ENCODE measurements at places on chromosomes 1 and 21.

GRCh38 chr1:79353224-79353623, 346.7 kb upstream of the ADGRL4 start:
- DNase-seq, result no peak

- DNase-seq, result no peak
Observed at GRCh38 chr1:90384193-90384592, 332.9 kb downstream of the BARHL2 start.

- DNase-seq, result no peak
Observed at GRCh38 chr1:103496014-103496635, 29.4 kb upstream of the RNPC3 start.

DNA sequence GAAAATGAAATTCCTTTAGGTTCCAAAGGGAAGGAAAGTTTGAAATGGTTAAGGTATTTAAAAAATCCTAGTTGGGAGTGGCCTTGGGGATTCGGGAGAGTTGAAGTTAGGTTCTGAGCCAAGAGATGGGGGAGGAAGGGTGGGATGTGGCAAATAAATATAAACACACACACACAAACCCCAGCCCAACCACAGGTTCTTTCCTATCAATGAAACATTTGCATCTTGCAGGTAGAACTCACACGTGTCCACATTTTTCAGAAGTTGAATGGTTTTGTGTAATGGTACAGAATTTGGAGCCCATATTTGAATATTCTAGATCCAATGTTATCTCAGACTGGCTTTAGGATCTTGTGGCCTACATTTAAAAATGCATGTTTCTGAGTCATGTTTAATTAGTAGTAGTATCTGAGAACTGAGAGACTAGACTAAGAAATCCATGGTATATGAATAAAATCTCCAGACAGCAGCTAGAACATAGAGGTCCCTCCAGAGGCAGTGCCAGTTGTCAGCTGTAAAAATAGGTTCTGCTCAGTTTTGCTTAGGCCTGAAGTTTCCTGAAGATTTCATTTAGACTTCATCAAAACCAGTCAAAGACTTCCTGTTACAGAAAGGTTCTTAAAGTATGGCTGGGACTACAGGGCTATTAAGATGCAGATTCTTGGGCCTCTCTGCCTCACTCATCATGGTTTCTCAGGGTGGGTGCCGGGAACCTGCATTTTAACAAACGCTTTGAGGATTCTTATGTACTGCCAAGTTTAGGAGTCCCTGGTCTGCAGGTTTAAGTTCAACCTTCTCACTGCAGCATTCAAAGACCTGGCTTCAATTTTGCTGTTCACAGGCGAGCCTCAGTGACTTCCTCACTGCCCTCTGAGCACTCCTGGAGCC, 21.3 kb downstream of the RUNX1 start:
- no peak for DNase-seq

- no peak for DNase-seq
Observed at GRCh38 chr1:4549930-4550329, 104.5 kb upstream of the AJAP1 start.

GRCh38 chr21:34593954-34594531, 20.9 kb downstream of the RCAN1 start:
- DNase-seq, result no peak

DNA sequence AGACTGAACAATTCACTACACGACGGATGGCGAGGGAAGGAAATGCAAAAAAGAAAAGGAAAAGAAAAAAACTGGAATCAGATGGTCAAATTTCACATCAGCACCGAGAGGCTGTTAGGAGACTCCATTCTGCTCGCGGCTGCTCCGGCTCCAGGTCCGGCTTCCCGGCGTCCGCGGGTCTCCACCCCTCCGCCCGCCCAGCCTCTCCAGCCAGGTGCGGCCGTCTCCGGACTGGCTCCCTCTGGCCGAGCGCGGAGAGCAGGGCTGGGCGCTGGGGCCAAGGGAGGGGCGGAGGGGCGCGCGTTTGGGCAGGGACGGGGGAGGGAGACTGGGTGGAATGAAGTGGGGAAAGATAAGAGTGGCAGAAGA, 332 bp downstream of the KCNJ6 start:
- DNase-seq, result peak; percentile 41

DNA sequence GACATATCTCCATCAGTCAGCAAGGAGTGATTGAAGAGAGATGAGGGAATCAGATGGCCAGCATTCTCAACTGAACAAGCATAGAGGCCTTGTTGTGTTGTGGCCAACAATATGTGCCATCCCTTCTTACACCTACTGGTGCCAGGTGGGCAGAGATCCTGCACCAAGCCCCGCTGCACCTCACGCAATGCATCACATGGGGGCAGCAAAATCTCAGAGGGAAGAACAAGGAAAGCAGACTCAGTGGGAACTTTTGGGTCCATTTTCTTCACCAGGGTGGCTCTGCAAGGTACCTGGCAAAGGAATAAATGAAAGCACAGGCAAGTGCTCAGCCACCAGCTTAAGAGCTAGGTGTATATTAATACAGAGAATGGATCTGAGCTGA, 33.2 kb downstream of the HSD3B2 start:
- no peak for DNase-seq

- DNase-seq, result no peak
Observed at GRCh38 chr1:164579381-164579780, 20.4 kb downstream of the PBX1 start.

GRCh38 chr1:88275259-88275862, 408.7 kb upstream of the PKN2 start:
- no peak for DNase-seq

- DNase-seq, result no peak
Observed at GRCh38 chr21:38751379-38752050, 54.2 kb upstream of the ETS2 start.

- no peak for DNase-seq
Observed at GRCh38 chr21:17467392-17467791, 45.5 kb upstream of the CXADR start.

GRCh38 chr1:156012051-156012817, 8.5 kb downstream of the SSR2 start:
- no peak for DNase-seq

DNA sequence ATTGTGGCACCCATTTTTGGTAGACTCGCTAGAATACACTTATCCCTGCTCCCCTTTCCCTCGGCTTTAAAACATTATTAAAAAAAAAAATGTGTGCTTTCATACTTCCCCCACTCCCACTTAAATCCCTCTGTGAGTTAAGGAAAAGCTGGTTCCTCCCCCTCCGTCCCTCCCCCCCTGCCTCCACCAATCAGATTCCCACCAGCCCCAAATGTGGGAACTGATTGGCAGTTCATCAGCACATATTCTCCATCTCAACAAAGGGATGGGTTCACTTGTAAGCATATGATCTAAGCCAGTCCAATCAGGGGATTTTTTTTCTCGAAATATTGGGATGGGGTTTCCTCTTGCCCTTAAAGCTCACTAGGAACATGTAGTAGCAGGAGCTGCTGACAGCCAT, 10.8 kb upstream of the FYB2 start:
- no peak for DNase-seq

DNA sequence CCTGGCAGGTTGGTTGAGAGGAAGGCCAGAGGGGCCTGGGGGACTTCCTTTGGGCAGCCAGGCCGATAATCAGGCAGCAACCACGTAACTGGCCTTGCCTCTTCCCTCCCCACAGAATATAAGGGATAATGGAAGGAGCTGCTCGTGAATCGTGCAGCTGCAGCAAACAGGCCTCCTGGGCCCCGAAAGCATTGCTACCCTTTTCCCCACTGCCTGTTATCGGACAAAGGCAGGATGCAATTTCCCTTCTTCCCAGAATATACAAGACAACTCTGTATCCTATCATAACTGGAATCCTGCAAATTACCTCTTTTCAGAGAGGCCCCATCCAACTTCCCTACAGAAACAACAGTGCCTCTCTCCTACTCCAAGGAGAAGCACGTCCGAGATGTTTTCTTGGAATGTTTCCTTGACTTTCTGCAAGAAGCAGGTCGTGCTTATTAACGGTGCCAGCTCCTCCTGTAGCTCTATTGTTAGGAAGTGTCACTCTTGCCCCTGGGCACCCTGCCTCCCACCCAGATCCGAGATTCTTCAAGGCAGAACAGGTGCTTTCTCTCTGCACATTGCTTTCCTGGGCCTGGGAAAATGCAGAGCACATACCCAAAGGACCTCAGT, 106.0 kb upstream of the TIAM1 start:
- DNase-seq, result no peak

- DNase-seq, result no peak
Observed at GRCh38 chr1:234633246-234634003, 23.4 kb upstream of the IRF2BP2 start.

DNA sequence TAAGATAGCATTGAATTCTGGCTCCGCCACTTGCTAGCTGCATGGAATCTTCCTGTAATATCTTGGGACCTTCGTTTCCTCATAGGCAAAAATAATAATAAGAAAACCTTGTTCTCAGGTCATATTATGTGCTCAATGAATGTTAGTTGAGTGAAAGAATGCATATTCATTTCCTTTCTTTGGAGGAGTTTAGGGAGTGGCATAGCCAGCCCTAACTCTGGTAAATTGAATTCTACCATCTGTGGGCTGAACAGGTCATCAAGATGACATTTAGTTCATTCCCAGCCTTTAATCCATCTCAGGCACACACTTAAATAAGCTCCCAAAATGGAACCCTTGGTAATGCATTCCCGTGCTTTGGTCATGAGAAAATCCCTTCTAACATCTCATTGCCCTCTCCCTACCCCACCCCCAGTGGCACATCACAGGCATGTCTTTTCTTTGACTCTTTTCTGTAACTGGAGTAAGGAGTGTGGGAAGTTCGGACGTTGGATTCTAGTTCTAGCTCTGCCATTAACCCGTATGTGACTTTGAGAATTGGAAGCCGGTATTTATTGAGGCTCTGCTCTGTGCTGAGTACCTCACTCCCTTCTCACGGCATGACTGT, 13.2 kb upstream of the MYOG start:
- no peak for DNase-seq

- DNase-seq, result no peak
Observed at GRCh38 chr1:67748630-67749029, 63.6 kb downstream of the GADD45A start.

- DNase-seq, result no peak
Observed at GRCh38 chr1:113515498-113515897, 125.2 kb downstream of the MAGI3 start.

GRCh38 chr1:11617314-11617713, 36.9 kb downstream of the FBXO2 start:
- DNase-seq, result no peak

DNA sequence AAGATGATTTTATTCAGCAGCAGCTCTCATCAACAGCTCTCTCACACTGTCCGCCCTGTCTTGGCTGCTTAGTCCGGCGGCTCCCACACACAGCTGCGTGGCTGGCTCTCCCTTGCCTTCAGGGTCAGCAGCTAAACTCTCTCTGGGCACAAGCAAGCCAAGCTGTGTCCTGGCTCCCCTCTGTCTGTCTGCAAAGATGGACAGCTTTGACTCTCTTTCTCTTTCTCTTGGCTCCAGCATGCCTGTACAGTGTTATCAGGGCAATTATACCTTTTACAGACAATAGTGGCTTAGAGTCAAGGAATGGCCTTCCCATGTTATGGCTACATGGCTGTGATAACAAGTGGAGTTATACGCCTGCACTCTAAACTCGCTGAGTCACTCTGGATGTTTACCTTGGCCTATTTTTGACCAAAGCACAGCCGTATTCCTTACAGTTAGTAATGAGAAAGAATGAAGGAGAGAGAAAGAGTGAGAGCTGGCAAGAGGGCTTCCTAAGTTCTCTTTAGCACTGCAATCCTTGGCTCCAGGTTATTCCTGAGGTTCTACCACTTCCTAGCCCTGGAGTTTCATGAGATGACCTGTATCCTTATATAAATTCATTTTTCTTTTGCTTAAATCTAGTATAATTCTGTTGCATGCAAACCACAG, 59.9 kb upstream of the ZSWIM5 start:
- DNase-seq, result no peak

- DNase-seq, result peak; percentile 49
Observed at GRCh38 chr1:214552174-214552608, 789 bp upstream of the PTPN14 start.

DNA sequence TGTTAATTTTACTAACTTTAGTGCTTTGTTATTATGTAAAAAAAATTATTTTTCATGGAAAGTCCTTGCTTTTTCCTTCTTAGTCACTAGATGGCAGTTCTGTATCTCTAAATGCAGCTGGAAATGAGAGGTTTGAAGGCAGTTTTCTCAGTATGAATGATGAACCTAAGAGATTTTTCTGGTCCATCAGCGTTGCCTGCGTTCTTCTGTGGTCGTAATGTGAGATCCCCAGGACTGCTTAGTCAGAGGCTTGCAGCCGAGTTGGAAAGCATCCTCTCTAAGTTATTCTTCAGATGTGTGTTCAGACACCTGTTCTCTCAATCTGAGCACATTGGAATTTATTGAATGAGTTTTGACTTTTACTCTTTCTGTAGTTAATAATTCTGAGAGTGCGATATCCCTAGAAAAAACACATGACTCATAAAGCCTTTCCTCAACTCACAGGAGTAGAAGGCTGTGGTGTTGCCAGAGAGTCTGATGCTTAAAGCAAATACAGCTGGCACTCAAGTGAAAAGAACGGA, 99.3 kb downstream of the FMN2 start:
- DNase-seq, result no peak

- no peak for DNase-seq
Observed at GRCh38 chr1:96306809-96307560, 414.6 kb upstream of the PTBP2 start.

DNA sequence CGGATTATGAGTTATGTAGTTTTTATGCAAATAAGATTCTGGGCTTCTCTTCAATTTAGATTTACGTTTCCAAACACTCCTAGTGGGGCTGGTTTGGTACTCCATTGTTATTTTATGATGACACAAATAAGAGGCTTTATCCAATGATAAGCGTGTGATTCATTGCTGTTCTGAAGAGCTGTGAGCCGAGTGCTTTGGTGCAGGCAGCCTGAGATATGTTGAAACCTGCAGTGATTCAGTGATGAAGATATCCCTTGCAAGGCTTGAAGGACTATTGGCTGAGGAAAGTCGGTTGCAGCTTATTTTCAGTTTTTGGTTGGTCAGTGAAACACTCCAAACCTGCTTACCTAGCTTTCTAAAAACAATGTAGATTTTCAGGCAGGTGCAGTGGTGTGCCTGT, 112.2 kb downstream of the RYR2 start:
- no peak for DNase-seq

- DNase-seq, result no peak
Observed at GRCh38 chr1:89697383-89697782, 64.5 kb downstream of the LRRC8C start.

GRCh38 chr1:88731475-88732269, 47.6 kb downstream of the PKN2 start:
- no peak for DNase-seq

Measured in progenitor cell of endocrine pancreas (in vitro differentiated cells).